Ascending aorta (tissue), 2 donors: ENCODE measurements at places on chromosomes 11 and 22. TPM values are rescaled to one million over a fixed set of nuclear protein-coding genes. Genes with fewer than 3 reads are reported as not detected.

- DNase-seq, result no peak
These were observed 25.7 kb upstream of the CHKA start for GRCh38 chr11:68146704-68147474.

- DNase-seq, result no peak
These were observed 461.3 kb upstream of the FAT3 start for GRCh38 chr11:91763331-91763730.

IFITM5 gene
- not detected for total RNA-seq

BBS1 gene
- total RNA-seq, result 39.6 TPM

C22orf42 gene
- not detected for total RNA-seq

DNA sequence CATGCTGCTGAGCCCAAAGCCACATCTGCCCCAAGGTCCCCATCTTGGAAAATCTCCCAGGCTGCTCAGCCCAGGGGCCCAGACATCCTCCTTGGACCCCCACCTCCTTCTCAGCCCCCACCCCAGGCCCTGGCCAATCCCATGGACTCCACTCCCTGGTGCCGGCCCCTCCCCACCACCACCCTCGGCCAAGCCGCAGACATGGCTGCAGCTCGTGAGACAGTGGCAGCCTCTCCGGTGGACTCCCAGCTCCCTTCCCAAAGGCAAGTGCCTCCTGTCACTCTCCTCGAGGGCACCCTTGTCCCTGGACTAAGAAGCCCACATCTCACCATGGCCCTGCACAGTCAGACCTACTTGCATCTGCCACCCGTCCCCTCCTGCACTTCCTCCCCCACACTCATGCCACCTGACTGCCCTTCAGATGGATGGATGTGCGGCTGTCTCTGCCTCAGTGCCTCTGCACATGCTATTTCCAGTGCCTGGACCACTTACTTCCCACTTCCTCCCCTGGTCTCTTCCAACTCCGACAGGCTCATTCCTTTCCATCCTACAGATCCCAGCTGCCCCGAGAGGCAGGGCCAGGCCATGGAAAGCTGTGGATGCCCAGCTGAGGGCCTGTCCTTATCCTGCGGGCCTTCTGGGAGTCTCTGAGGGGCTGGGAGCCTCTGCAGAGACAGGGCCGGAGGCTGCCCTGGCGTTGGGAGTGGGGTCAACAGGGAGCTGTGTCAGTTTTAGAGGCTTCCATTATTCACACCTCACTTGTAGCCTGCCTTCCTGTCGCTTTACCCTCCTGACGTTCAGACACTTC, 25.5 kb upstream of the RFPL3 start:
- DNase-seq, result peak; percentile 37
